ENCODE measurements at places on chromosomes 6 and 20.

GRCh38 chr6:52976591-52977035 is 18.5 kb downstream of the GSTA4 start:
- no peak for DNase-seq

DNA sequence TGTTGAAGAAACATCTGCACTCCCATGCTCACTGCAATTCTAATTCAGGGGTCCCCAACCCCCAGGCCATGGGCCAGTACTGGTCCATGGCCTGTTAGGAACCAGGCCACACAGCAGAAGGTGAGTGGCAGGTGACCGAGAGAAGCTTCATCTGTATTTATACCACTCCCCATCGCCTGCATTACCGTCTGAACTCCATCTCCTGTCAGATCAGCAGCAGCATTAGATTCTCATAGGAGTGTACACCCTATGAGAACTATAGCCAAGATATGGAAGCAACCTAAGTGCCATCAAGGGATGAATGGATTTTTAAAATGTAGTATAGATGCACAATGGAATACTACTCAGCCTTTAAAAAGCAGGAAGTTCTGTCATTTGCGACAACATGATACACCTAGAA is 53.2 kb downstream of the MBOAT1 start:
- DNase-seq, result no peak

- no peak for DNase-seq
Measured at GRCh38 chr20:31920275-31920855, 31.5 kb downstream of the PDRG1 start.

DNA sequence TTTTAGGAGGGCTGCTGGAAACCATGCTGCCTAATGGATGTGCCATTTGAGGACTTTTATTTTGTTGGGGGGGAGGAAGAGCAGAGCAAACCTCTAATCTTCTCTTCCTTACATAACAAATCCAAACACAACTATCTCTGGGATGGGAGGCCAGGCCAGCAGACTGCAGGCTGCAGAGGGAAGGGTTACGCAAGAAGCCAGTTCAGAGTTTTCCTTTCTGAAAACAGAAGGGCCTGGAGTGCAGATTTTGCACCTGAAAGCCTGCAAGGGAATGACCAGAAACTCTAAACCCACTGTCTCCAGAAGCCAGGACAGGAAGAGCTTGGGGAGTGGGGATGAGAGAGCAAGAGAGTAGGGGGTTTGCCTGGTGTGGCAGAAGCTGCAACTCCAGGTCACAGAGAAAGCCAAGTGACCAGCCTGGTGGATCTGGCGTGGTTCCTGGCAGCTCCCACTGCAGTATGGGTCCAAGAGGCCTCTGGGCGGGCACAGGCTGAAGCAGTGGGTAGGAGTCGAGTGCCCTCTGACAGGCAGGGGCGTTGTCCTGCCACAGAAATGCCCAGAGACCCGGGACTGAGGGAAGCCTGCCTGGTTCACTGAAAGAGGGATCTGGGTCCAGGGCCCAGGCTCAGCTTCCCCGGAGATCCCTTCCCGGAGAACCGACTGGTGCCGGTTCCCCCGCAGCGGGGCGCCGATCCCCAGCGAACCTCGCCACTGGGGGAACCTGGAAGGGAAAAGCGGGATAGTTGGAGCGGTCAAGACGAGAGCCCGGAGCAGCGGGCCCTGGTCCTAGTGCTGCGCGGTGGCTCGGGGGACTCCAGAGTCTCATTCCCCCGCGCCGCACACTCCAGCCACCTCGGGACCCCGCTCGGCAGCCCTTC is 6.7 kb downstream of the MAFB start:
- DNase-seq, result no peak

DNA sequence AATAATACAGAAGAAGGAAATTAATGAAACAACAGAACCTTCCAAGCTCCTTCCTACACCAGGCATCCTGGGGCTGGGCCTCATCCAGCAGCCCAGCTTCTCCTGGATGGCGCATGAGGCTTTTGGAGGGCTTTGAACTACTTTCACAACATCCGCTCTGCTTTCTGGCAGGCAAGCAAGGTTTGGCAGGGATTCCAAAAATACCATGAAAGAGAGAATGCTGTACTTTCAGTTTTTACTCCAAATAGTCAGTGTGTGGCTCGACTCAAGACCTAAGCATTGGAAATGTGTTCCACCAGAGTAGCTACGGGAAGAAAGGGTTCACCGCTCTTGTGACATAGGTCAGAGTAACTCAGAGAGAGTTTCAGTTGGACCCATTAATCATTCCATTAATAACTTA is 125.4 kb downstream of the OPRM1 start:
- no peak for DNase-seq

Measured in activated CD8-positive, alpha-beta memory T cell treated with anti-CD3 and anti-CD28 coated beads for 1 hour (primary cell).